ENCODE measurements at places on chromosomes 6 and 20.
A peak's percentile ranks its signal among the peaks of the same experiment; 100 is the strongest.

- DNase-seq, result peak; percentile 79
These were observed 8.8 kb upstream of the NDRG3 start for GRCh38 chr20:36754656-36755222.

GRCh38 chr6:162119341-162119740 lies 608.2 kb downstream of the PRKN start:
- DNase-seq, result peak; percentile 61

DNA sequence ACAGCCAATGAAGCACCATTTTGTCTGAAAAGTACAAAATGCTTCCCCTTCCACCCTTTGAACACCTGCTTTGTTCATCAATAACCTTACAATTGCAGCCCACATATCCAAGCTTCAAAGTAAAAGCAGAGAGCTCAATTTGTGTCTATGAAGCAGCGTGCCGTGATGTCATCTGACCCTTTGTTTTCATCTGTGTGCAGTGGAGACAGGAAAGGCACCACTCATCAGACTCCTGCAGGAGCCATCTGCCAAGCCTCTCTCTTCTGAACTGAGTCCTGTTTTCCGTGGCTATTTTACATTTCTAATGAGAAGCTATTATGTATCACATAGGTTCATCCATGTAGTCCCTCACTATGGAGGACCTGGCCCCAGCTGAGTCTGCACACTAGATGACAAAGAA lies 7.5 kb upstream of the LY86 start:
- DNase-seq, result no peak

DNA sequence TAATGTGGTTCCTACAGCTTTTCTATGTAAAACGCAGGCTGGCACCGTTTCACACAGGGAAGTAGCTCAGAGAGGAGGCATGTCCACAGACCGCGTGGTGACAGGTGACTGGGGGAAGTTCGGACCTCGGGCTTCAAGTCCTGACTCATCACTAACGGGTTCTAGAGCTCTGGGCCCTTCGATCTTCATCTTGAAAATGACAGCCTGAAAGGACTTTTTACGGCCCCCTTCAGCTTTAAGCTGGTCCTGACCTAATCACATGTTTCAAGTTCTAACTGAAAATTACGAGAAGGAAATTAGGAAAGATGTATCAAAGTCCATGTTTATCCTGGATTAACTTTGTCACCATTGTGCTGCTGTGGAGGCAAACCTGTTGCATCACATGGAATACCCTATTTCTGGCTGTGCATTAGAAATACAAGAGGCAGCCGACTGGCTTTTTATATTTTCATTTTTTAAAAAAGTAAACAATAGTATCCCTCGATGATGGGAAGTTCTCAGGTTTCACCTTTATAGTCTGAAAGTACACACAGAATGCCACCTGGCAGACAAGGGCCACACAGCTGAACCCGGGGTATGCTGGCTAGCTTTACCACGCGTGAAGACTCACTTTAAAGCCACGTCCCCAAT lies 2.0 kb downstream of the MAN1A1 start:
- DNase-seq, result peak; percentile 14

- DNase-seq, result no peak
These were observed 14.0 kb upstream of the QKI start for GRCh38 chr6:163400509-163400908.

GRCh38 chr6:107122748-107123147 lies 7.4 kb upstream of the BEND3 start:
- DNase-seq, result no peak

GRCh38 chr6:149766156-149766769 lies 16.7 kb downstream of the PCMT1 start:
- no peak for DNase-seq

DNA sequence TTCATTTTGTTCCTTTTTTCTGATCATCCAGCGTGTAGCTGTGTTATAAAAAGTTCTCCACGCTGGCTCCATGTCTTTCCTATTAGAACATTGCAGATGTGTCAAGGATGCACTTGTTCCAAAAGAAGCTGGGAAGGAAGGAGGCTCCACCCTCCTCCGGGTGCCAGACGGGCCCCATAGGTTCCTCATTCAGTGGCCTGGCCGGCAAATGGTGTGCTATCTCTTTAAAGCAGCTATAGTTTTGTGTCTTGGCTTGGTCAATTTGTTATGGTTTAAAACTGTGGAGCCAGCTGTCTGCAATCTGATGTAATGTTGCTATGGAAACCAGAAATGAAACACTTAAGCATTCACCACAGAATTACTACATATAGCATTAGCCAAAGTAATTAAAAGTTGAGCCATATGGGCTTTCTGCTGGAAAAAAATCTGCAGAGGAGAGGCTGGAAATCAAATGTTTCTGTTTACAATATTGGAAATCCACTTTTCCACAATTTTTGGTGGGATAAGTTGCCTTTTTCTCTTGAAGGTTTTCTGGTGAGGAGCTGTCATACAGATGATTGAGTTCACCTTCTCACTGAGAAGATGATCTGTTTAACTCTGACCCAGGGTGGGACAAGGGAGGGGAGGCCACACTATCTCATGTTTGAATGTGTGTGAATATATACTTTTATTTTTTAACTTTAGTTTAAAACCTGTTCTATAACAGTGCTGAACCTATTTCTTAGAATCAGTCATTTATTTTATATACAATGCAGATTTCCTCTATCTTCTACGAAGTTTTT lies 167.4 kb downstream of the SASH1 start:
- DNase-seq, result peak; percentile 87

GRCh38 chr20:56259948-56260347 lies 11.4 kb downstream of the MC3R start:
- no peak for DNase-seq

DNA sequence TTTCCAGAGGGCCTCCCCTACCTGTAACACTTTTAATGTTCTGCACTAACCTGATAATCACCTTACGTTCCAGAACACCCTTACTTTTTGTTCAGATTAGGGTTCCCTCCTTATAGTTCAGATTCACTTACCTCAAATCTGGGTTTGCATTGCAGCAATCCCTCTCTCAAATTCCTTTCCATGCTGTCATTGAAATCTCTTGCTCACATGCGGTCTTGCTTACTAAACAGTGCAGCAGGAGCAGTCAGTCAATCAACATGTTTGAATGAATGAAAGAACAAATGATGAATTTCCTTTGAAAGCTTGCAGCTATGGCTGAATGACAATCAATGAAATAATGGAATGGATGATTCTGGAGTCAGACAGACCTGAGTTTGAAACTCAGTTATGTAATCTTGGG lies 200.1 kb downstream of the HIVEP2 start:
- peak; percentile 33 for DNase-seq

DNA sequence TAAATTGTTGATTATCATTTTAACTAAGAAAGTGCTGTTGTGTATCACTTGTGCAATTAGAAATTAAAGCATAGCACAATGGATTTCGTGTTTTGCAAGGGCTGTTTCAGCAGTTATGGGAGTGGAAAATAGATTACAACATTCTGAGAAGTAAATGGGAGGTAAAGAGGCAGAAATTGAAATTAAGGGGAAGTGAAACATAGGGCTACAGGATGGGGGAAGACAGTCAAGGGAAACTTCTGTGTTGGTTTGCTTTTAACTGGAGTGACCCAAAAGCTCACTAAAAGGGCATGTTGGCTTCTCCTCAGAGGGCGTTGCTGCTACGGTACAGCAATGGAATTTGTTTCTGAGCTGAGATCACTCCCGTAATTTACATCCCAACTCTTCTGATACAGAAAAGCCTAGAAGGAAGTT lies 147.5 kb downstream of the BCAS1 start:
- peak; percentile 34 for DNase-seq

DNA sequence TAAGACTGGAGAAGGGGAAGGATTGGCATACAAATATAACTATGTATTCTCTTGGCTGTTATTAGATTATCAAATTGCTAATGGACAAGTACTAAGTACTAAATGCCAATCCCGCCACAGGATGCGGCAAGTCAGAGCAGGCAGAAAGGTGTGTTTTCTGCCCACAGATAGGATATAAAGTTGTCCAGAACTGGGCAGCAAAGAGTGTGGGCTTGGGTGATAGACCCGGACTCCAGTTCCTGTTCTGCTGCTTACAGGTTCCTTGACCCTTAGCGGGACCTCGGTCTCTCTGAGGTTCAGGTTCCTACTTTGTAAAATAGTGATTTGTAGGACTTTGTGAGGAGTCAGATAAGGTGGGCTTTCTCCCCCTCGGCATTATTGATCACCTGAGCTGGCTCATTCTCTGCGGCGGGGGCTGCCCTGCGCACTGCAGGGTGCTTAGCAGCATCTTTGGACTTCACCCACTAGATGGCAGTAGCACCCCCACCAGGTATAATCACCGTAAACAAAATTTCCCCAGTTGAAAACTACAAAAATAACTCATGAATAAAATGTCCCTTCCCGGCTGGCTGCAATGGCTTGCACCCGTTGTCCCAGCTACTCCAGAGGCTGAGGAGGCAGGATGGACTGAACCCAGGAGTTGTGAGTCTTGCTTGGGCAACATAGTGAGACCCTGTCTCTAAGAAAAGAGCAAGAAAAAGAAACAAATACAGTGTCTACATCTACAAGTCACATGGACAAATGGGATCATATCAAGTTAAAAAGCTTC lies 193.1 kb downstream of the DOK5 start:
- DNase-seq, result peak; percentile 19

- DNase-seq, result no peak
These were observed 529.5 kb downstream of the PRKN start for GRCh38 chr6:162198076-162198475.

DNA sequence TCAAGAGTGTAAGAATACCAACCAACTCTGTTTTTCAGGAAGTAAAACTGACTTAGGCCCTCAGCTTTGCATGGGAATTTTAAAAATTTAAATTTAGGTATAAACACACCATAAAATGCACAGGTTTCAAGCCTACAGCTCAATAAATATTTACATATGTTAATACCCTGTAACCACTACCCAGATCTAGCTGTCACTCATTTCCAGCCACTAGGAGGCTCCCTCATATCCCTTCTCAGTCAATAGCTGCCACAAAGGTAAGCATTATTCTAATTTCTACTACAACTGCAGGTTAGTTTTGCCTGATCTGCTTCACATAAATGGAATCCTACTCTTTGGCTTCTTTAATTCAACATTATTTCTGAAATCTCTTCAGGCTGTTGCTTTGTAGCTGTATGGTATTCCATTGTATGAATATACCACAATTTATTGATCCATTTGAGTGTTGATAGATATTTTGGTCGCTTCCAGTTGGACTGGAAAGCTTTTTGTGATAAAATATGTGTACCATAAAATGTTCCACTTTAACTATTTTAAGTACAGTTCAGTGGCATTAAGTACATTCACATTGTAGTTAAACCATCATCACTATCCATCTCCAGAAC lies 32.5 kb upstream of the MEI4 start:
- no peak for DNase-seq

DNA sequence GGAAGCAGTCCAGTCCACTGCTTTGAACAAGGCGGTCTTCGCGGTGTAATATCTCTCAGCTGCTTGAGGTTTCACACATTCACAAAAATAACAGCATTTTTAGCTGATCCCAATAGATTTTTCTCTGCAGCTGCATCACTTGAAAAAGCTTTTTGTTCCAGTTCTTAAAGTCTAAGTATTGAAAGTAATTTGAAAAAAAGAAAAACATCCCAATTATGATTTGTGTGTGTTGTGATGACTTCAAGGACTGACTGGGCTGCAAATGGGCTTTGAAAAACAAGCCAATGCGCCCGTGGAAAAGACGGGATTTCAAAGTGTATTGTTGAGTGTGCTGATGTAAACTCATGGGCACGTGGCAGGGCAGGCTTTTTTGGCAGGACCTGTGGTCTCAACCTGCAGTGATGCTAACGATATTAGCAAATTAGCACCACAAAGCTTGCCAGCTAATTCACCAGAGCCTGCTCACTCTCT lies 151.1 kb downstream of the TMEM242 start:
- DNase-seq, result no peak

- no peak for DNase-seq
These were observed 650 bp upstream of the TTK start for GRCh38 chr6:80003826-80004172.

- DNase-seq, result peak; percentile 38
These were observed 69.9 kb downstream of the HACE1 start for GRCh38 chr6:104789770-104790190.

GRCh38 chr6:42786525-42786985 lies 4.7 kb downstream of the BICRAL start:
- no peak for DNase-seq

- peak; percentile 16 for DNase-seq
These were observed 77.0 kb downstream of the CAP2 start for GRCh38 chr6:17470202-17470937.

DNA sequence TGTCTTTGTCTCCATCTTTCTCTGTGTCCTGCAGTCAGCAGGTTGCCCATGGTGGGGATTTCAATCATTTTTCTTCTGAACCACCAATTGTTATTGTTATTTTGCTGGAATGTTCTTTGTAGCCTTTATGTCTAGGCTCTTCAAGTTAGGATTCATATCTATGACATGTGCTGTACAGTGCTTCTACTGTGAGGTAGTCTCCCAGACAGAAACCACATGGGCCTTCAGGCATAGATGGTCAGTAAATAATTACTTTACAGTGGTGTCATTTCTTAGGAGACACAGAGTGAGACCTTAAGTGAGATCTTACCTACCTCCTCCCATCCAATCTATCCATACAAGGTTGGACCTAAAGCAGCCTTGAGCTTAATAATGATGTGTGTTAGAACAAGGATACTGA lies 265.5 kb downstream of the ZFAND3 start:
- no peak for DNase-seq

- DNase-seq, result no peak
These were observed 37.9 kb downstream of the SIM1 start for GRCh38 chr6:100426744-100427338.

DNA sequence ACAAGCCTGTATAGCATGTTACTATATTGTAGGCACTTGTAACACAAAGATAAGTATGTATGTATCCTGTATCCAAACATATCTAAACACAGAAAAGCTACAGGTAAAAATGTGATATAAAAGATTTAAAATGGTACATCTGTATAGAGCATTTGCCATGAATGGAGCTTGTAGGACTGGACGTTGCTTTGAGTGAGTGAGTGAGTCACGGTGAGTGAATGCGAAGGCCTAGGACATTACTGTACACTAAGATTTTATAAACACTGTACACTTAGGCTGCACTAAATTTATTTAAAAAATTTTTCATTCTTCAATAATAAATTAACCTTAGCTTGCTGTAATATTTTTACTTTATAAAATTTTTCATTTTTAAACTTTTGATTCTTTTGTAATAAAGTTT lies 136.9 kb downstream of the NKAIN2 start:
- no peak for DNase-seq

- DNase-seq, result peak; percentile 72
These were observed 284.7 kb upstream of the TAB2 start for GRCh38 chr6:149032599-149033405.

- DNase-seq, result no peak
These were observed 14.5 kb downstream of the BRD2 start for GRCh38 chr6:32982702-32983492.

DNA sequence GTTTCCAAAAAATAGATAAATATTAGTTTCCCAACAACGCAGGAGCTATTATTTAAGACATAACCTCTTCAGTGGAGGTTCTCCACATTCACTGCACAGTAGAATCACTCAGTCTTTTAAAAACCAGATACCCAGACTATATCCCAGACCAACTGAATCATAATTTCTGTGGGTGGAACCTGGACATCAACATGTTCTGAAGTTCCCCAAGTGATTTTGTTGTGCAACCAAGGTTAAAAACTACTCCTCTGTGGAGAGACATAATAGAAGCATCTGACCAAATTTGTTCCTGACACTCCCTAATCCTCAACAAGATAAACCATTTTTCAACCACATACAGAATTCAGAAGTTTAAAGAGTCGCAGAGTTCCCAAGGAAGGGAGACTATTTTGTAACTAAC lies 42.3 kb downstream of the STK38 start:
- DNase-seq, result no peak

GRCh38 chr6:169225131-169225576 lies 28.5 kb downstream of the THBS2 start:
- no peak for DNase-seq
